Right lung (tissue), 10 donors: ENCODE measurements at places on chromosomes 5 and 9. TPM values are rescaled to one million over a fixed set of nuclear protein-coding genes. Genes with fewer than 3 reads are reported as not detected.

- DNase-seq = peak; percentile 51
These were observed 352.9 kb downstream of the GLIS3 start for GRCh38 chr9:3946840-3947587.

DNA sequence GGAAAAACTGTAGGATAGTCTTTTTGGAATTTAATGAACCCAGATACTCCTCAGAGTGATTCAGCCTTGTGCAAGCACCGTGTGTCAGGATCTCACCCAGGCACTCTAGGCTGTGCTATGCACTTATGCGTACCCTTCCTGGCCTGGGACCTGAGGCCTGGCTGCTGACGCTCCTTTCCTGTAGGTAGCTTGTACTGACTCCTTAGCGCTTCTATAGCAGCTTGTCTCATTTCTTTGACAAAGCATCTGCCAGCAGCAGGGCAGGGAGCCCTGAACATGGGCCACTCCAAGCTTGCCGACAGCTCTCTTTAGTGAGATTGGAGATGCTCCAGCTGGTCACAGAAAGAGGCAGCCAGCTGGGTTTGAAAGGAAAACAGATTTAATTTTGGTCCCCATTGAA lies 147.3 kb downstream of the SGCD start:
- DNase-seq = peak; percentile 89

GRCh38 chr9:106775960-106776359 lies 87.0 kb upstream of the ZNF462 start:
- DNase-seq = no peak

- no peak for DNase-seq
These were observed 173.5 kb downstream of the C5orf15 start for GRCh38 chr5:133794771-133795415.

DNA sequence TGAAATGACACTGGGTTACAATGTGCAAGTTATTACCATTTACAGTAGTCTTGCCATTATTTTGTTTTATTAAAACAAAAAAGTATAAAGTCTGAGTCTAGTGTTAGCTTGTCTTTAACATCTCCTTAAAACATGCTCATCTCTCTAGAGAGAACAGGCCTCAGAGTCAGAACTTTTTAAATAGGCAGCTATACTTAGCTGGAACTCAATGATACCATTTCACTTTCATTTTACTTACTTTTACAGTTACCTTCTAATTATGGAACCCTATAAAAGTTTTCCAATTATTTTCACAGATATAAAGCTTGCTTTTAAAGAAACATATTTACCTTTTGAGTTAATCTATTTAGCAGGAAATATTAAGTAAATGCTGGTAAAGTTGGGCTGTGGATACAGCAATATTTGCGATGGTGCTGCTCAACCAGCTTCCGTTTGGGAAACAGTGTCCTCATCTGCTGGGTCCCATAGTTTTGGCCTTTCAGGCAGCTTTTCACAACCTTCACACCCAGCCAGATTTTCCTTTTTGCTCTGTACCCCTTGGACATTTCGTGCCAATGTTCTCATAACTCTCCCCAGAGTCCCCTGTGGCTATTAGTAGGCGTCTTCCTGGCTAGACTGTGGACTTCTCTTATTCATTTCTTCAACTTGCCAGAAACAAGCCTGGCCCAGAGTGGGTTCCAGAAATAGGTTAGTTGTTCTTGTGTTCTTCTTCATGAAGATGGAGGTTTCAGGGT lies 36.3 kb upstream of the UBTD2 start:
- DNase-seq = no peak

GRCh38 chr5:151739939-151740335 lies 18.5 kb downstream of the ATOX1 start:
- DNase-seq = no peak

DNA sequence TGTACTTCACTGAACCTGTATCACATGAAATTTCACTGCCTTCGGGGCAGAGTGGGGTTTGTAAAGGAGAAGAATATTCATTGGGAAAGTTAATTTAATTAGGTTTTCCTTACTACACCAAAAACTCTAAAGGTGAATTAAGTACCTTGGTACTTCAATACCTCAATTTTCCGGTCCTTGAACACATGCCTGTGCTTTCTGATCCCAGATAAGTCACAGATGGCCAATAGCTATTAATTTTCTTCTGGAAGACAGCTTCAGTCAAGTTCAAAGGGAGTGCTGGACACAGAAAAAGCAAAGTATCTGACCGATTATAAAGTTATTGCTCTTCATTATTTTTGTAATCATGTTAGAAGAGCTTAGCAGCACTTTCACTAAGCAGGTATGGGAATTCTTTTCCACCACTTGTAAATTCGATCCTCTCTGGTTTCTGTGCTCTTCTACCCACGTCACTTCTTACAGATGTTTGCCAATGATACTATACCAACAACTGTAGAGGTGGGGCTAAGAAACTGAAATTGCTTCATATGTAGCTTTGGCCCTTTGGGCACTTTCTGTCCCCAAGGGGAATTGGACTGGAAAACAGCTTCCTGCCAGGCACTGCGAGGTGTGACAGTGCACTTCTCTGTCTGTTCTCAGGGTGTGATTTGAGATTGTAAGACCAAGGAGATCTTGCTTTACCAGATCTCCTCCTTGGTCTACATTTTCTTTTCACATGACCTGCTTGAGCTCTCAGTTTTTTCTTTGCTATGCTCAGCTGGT lies 164.0 kb downstream of the CCDC192 start:
- no peak for DNase-seq

DNA sequence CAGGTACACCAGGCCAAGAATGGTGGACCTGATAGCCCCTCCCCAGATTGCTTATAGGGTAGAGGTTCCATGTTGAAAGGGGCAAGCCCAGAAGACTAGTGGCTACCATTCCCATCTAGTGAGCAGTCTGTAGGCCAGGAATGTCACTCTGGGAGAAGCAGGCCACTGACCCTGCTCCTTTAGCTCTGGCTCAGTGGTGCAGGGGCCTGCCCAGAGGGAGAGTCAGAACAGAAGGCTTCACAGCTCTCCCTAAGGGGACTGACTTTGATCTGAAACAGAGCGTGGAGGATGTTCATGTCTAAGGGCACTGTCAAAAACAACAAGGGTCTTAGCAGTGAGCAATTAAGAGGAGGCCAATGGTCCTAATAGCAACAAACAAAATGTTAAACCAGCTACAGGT lies 81.7 kb downstream of the ZNF354C start:
- no peak for DNase-seq

DNA sequence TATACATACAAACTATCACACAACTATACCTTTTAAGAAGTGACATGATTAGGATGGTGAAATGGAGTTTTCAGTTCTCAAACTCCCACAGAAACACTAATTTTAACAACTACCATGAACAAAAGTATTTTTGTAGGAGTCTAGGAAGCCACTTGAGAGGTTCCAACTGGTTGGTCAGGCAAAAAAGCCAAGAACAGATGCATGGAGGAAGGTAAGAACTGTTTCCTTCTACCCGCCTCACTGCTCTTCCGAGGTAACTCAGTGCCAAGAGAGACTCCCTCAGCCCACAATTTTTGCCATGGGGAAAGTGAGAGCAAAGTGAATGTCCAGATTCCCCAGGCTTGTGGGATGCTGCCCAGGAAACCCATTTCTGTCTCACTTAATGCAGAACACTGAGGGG lies 15.7 kb downstream of the BTNL8 start:
- no peak for DNase-seq

- DNase-seq = no peak
These were observed 2.9 kb upstream of the C7 start for GRCh38 chr5:40906351-40906751.

- DNase-seq = no peak
These were observed 98.4 kb upstream of the CAST start for GRCh38 chr5:96563816-96564215.

- DNase-seq = no peak
These were observed 434.5 kb upstream of the TRPC7 start for GRCh38 chr5:136799806-136800372.

DNA sequence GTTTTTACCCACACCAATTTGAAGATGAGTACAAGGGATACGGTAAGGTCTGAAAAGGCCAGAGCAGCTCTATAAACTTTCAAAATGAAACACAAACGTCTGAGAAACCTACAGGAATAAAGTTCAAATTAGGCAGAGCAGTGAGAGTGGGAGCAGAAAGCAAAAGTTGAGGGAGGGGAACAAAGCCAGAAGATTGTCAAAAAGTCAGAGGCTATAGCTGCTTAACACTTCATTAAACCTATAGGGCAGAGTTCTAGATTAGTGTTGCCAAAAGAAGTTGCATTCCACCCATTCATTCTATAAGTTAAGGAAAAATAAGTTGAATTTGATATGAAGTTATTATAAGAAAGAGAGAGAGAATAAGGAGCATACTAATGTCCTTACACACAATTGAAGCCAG lies 309.6 kb upstream of the CD180 start:
- no peak for DNase-seq

- no peak for DNase-seq
These were observed 132.0 kb upstream of the NFIB start for GRCh38 chr9:14445946-14446345.

DNA sequence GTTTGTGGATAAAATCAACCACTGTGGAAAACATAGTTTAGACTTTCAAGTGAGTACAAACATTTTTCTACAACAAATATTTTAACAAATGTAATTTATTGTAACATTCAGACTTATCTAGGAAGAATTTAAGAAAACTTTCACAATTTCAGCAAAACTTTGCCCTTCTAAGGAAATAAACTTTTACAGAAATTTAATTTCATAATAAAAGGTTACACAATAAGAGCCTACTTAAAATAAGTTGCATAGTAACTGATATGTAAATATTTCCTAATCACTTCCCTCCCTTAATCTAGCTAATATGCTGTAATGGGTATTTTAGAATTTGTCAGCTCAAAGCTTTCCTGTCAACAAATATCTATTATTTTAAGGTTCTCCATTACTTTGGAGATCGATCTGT lies 1899.9 kb downstream of the MAT2B start:
- no peak for DNase-seq

GRCh38 chr9:89890326-89890980 lies 285.6 kb downstream of the GADD45G start:
- no peak for DNase-seq

- no peak for DNase-seq
These were observed 127.0 kb downstream of the CCDC192 start for GRCh38 chr5:127830157-127830556.

- peak; percentile 95 for DNase-seq
These were observed at the start of gene ZNF879 for GRCh38 chr5:179023528-179024189. Gene ZNF879 (plus strand): TSS chr5:179023804. CDS start chr5:179025005, 1,201 bp downstream.

GRCh38 chr5:31641575-31641974 lies 2.6 kb downstream of the PDZD2 start:
- no peak for DNase-seq

DNA sequence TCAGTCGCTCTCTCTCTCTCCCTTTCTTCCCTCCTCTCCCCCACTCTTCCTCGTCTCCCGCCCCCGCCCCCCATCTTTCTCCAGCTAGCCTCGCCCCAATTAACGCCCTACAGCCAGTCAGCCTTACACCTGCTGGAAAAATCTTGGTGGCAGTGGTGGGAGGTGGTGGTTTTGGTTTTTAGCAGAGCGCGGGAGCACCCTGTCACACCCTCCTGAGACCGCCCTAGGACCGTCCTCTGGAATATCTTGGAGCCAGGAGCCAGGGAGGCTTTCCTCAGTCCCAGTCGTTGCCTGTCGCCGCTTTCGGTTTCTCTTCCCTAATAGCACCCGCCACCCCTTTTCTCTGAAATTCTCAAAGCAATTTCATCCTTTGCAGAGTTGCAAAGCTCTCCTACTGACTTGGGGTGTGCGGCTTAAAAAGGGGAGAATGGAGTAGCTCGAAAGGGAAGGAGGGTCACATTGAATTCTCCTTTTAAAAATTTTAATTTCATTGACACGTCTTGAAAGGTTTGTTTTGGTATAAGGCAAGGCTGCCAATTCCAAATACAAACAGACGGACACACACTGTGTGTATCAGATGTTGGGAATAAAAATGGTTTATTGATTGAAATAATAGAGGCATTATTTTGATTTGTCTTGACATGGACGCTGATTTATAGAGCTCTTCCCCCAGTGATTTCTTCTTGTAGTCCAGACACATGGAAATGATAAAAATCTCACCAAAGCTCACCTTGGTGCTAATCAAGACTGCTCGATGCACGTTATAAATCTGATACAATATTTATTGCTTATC lies 301.3 kb downstream of the PARP8 start:
- DNase-seq = no peak

GRCh38 chr9:87381050-87381711 lies 116.5 kb upstream of the DAPK1 start:
- DNase-seq = no peak

- no peak for DNase-seq
These were observed 3.6 kb downstream of the ITGA1 start for GRCh38 chr5:52791366-52791765.

GRCh38 chr9:133973111-133973790 lies 18.9 kb downstream of the VAV2 start:
- DNase-seq = no peak

DNA sequence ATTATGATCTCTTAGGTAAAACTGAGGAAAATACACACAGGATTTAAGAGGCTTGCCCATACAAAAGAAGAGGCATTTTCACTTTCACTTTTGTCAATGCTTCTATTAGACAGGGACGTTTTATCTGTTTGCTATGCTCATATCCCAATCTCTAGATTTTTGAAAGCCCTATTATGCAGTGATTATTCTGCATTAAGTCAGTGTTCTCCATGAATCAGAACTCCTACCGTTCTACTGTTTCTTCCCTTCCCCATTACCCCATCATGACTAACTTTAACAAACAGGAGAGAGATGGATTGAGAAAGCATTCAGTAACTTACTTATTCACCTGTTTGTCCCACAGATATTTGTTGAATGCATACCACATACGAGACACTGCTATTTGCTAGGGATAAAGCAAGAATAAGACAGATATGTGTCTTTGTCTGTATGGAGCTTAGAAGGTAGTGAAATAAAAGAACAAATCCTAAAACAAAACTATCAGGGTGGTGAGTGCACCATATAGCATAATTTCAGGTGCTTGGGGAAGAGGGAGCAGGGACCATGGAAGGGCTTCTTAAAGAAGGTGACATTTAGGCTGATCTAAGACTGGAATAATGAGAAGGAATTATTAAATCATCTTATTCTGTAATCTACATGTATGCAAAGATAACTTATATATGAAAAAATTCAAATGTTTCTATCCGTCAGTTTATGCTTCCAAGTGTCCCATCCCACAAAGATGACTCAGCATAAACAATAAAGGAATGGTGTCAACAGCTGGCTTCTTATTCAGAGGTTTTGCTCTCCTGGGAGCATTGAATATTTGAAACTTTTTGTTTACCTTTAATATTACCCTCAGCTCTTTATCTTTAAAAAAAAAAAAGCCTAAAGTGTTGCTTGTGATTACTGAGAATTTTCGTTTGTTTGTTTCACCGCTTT lies 328.1 kb downstream of the HINT1 start:
- DNase-seq = no peak

GRCh38 chr9:126513159-126514036 lies 100.3 kb upstream of the LMX1B start:
- no peak for DNase-seq

MARCHF3 gene
- 5.6 TPM for polyA plus RNA-seq

HOMER1 gene
- 5.8 TPM for polyA plus RNA-seq

PCDHAC1 gene
- polyA plus RNA-seq = 0.34 TPM

TDRD7 gene
- 5.8 TPM for polyA plus RNA-seq

GFRA3 gene
- polyA plus RNA-seq = 2.7 TPM

RNF224 gene
- polyA plus RNA-seq = 1.6 TPM

FABP6 gene
- polyA plus RNA-seq = 6.9 TPM

DOK3 gene
- 6.4 TPM for polyA plus RNA-seq

ASTN2 gene
- polyA plus RNA-seq = 4.8 TPM

PTPRD gene
- 156 TPM for polyA plus RNA-seq

KIF4B gene
- polyA plus RNA-seq = 0.31 TPM

FTMT gene
- not detected for polyA plus RNA-seq

LECT2 gene
- polyA plus RNA-seq = 1.2 TPM
